ENCODE measurements at places on chromosomes 2 and 18.

GRCh38 chr2:42928161-42928691 lies 135.8 kb upstream of the HAAO start:
- H3K27ac ChIP-seq = no peak overlapping the region
- H3K4me3 ChIP-seq = no peak overlapping the region
- no peaks in the 10 kb centered on the region for H3K27me3 ChIP-seq
- no peak for DNase-seq

GRCh38 chr2:237892478-237892877 lies 33.1 kb downstream of the RAMP1 start:
- H3K27me3 ChIP-seq = no peaks in the 10 kb centered on the region
- H3K4me3 ChIP-seq = no peak overlapping the region
- peaks cover 13% of the 10 kb centered on the region for H3K4me1 ChIP-seq

GRCh38 chr2:11250400-11251196 lies 93.8 kb downstream of the ROCK2 start:
- DNase-seq = no peak
- no peak overlapping the region for H3K4me3 ChIP-seq
- H3K27ac ChIP-seq = no peak overlapping the region
- H3K27me3 ChIP-seq = no peaks in the 10 kb centered on the region

GRCh38 chr2:136787970-136788369 lies 22.6 kb downstream of the THSD7B start:
- no peaks in the 10 kb centered on the region for H3K36me3 ChIP-seq
- H3K4me1 ChIP-seq = no peaks in the 10 kb centered on the region
- no peak overlapping the region for H3K4me3 ChIP-seq
- peaks cover 5% of the 10 kb centered on the region for H3K27me3 ChIP-seq
- DNase-seq = no peak

Data from naive thymus-derived CD8-positive, alpha-beta T cell (primary cell).